ENCODE measurements at places on chromosomes 4 and X.

DNA sequence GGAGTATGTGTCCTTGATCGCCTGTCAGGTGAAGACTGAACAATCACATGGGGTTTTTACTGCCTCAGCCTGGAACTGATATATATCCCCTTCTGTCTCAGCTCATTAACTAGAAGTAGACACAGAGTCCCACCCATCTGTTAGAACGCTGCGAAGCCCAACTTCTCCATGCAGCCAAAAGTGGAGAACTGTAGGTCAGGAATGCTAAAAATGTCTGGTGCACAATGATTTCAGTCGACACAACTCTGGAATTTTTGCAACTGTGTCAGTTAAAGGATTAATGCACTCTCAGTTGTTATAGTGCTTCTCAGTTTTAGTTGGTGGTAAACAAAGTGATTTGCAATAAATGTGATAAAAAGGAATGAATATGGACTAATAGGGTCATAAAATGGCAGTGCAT, 287.2 kb downstream of the INPP4B start:
- no peak for DNase-seq

GRCh38 chr4:99400831-99401230, 34.3 kb downstream of the ADH7 start:
- no peak for DNase-seq

GRCh38 chr4:118991686-118992085, 103.0 kb downstream of the SYNPO2 start:
- DNase-seq: no peak

DNA sequence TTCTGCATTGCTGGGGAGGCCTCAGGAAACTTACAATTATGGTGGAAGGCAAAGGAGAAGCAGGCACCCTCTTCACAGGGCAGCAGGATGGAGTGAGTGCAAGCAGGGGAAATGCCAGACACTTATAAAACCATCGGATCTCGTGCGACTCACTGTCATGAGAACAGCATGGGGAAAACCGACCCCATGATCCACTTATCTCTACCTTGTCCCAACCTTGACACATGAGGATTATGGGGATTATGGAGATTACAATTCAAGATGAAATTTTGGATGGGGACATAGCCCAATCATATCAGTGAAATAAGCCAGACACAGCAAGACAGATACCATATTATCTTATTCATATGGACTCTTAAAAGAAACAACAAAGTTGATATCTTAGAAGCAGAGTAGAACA, 134.9 kb downstream of the C4orf33 start:
- no peak for DNase-seq

DNA sequence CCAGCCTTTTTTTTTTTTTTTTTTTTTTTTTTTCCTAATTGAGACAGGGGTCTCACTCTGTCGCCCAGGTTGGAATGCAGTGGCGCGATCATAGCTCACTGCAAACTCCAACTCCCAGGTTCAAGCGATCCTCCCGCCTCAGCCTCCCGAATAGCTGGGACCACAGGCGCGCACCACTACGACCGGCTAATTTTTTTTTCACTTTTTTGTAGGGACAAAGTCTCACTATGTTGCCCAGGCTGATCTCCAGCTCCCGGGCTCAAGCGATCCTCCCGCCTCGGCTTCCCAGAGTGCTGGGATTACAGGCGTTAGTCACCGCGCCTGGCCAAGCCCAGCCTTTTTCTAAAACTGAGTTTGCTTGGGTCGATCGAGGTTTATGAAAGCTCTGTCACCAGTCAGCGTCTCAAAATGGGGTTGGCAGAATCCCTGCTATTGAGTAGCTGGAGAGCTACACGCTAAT, 1.3 kb upstream of the OTUD5 start:
- DNase-seq: no peak

DNA sequence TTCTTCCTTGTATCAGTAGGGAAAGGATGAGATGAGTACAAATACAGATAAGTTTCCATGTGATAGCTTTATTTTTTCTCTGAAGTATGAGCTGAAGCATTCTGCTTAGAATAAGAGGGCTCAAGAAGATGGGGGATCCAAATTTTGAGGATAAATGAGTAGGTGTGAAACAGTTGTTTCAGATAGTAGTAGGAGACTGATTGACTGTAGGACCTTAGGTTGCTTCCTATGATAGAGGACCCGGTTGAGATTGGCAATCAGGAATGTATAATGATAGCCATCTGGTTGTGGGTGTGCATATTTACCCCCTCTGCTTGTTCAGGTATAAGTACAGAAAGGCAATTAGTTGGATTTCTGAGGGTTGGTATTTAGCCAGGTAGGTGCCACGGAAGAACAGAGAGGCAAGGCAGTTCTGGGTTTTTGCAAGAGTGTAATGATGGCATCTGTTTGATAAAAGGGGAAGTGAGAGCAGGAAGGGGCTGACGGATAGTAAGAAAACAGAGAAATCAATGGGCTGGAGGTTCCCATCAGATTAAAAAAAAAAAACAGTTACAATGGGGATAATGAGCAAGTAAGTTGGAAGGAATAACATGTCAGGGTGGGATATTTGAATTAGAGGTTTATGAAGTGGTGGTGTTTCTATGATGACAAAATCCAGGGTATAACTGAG, 13.7 kb downstream of the OCRL start:
- no peak for DNase-seq

- DNase-seq: no peak
Measured at GRCh38 chr4:153039542-153040185, 103.5 kb downstream of the FHDC1 start.

DNA sequence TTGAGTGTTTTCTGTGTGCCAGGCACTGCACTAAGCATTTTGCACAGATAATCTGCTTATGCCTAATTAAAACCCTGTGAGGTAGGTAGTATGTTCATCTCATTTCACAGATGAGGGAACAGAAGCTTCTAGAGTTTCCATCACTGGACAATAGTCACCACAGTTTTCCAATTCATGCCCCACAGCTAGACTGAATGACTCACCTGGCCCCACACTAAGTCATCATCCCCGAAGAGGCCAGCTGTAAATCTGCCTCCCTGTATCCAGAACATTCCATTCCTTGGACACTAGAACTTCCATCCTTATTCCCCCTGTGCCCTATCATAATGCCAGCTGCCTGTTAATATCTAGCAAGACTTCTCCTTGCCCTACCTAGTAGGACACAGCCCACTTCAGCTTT, 40.9 kb upstream of the NYX start:
- DNase-seq: no peak

GRCh38 chr4:82084747-82085146, 289.0 kb downstream of the HNRNPD start:
- DNase-seq: no peak

- no peak for DNase-seq
Measured at GRCh38 chrX:68652326-68653170, 5.1 kb downstream of the STARD8 start.

DNA sequence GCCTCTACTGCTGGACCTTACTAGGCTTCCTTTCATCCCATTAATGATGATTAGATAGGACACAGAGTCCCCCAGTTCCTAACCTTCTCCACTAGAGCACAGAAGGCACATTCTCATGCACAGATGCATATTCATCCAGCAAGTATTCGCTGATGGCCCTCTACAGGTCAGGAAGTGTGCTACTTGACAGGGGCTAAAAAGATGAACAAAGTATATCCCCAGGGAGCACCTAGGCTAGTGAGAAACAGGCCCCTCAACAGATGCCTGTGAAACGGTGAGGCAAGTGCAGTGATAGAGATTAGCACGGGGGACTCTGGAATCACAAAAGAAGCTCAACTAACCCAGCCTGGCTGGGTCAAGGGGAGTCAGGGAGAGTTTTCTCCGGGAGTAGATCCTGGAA, 95.8 kb downstream of the MGST2 start:
- no peak for DNase-seq

- no peak for DNase-seq
Measured at GRCh38 chrX:71627588-71628404, 9.5 kb upstream of the CXCR3 start.
